ENCODE measurements at places on chromosomes 4 and X.

DNA sequence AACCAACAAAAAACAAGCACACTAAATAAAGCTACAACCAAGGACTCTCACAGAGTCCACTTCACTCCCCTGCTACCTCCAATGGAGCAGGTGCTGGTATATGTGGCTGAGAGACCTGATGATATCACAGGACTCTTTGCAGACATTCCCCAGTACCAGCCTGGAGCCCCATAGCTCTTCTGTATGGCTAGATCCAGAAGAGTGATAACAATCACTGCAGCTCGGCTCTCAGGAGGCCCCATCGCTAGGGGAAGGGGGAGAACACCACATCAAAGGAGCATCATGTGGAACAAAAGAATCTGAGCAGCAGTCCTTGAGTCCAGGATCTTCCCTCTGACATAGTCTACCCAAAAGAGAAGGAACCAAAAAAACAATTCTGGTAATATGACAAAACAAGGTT, 237.1 kb upstream of the TLL1 start:
- DNase-seq, result no peak

DNA sequence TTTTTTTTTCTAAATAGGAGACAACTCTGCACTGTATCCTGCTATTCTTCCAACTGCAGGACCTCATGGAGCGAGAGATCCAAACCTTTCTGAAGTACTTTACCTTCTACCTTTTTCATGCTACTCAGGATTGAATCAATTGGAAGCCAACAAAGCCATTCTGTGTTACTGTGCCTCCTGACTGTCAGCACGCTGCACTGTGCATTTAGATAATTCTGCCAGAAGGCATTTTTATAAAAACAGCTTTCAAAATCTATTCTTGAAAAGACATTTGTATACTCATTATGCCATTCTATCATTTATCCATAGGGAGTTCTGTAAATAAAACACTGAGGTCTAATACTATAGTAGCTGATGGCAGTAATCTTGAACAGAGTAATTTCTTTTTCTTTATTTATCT, 142.8 kb downstream of the SLIT2 start:
- DNase-seq, result no peak

- no peak for DNase-seq
These were observed 82.7 kb upstream of the CXXC4 start for GRCh38 chr4:104577405-104577804.

GRCh38 chr4:172042714-172043114, 229.5 kb downstream of the GALNTL6 start:
- peak; percentile 77 for DNase-seq

DNA sequence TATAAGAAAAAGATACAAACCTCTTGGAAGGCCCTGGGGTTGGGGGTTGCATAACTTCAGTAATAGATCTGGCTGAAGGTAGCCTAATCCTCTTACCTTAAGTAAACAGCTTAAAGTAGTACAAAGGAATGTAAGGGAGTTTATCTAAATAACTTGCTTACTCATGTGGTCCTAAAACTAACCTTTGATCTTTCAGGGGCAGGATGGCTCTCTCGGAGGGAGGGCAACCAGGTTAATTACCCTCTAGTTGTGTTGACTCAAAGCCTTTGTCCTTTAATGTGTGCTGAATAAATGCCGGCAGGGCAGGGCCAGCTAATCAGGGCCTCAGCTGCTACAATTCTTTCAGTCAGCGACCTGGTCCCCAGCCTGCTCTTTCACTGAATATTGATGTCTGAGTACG, 822.0 kb upstream of the SLIT2 start:
- no peak for DNase-seq

GRCh38 chr4:124276461-124276860, 436.1 kb downstream of the ANKRD50 start:
- DNase-seq, result no peak

- DNase-seq, result peak; percentile 31
These were observed 18.8 kb upstream of the TMSB4X start for GRCh38 chrX:12955882-12956703.

- DNase-seq, result no peak
These were observed 117.7 kb downstream of the STOX2 start for GRCh38 chr4:184022679-184023383.

GRCh38 chrX:107571296-107571998, 56.9 kb upstream of the PRPS1 start:
- no peak for DNase-seq

- DNase-seq, result no peak
These were observed 428.2 kb upstream of the GALNT7 start for GRCh38 chr4:172740434-172740833.

- no peak for DNase-seq
These were observed 11.3 kb upstream of the PCYT1B start for GRCh38 chrX:24658421-24658820.

- no peak for DNase-seq
These were observed 320.3 kb downstream of the PCDH19 start for GRCh38 chrX:100089724-100090123.

GRCh38 chr4:48370260-48371134, 29.2 kb downstream of the SLAIN2 start:
- no peak for DNase-seq

DNA sequence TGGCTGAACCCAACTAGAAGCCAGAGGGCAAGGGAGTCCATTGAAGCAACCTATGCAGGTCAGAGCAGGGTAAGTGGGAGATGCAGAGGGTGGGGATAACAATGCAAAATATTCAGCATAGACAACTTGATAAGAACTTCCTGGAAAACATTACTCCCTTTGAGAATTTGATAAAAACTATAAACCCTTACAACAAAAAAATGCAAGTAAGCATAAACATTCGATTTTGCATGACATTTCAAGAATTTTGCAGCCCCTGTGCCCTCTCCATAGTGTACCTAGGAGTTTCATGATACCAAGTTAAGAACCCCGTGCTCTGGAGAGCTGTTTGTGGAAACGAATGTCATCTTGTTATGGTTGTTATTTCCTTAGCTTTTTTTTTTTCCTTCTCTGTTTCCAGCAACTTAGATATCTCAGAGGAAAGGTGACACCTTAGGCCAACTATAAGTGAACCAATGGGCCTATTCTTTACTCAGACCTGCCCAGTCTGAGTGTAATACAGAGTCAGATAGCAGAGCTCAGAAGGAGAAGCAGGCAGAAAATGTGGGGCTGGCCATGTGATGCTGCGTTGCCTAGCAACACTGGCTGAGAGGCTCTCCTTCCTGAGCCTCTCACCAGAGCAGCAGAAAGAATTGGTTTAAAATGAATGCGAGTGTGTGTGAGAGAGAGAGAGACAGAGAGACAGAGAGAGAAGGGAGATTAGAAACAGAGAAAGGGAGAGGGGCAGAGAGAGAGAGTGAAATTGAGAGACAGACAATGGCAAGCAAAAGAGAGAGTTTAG, 36.7 kb upstream of the GABRQ start:
- peak; percentile 58 for DNase-seq

GRCh38 chr4:169397762-169398161, 127.0 kb upstream of the SH3RF1 start:
- DNase-seq, result no peak

DNA sequence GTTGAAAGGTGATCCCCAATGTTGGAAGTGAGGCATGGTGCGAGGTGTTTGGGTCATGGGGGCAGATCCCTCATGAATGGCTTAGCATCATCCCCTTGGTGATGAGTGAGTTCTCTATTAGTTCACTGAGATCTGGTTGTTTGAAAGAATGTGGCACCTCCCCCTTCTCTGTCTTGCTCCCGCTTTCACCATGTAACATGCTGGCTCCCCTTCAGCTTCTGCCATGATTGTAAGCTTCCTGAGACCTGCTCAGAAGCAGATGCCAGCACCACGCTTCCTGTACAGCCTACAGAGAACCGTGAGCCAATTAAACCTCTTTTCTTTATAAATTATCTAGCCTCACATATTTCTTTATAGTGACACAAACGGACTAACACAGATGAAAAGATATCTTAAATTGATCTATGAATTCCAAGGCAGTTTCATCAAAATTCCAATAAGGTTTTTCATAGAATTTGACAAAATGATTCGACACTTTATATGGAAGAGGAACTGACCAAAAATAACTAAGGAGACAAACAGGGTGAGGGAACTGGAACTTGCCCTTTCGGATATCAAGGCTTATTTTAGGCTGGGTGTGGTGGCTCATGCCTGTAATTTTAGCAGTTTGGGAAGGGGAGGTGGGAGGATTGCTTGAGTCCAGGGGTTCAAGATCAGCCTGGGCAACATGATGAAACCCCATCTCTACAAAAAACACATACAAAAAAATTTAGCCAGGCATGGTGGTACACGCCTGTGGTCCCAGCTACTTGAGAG, 56.9 kb upstream of the OGT start:
- no peak for DNase-seq

DNA sequence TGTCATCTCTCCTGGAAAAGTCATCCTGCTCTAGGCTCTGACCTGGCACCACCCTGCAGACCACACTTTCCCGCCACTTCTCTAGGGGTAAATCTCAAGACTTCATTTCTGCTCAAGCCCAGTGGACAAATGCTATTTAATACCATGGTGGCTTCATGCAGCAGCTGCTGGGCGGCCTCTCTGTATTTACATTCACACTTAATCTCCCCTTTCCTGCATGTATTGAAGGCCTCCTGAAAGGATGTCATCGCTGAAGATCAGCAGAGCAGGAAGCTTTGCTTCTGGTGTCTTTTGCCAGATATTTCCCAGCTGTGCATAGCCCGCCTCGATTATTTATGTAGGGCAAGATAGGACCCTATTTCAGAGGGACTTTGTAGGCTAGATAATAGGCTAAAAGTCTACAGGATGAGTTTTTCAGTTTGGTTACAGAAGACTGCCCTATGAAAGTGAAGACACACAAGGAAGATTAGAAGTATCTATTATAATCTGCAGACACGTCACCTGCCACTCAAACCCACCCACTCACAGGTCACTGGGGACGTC, 17.2 kb downstream of the PROM1 start:
- no peak for DNase-seq

DNA sequence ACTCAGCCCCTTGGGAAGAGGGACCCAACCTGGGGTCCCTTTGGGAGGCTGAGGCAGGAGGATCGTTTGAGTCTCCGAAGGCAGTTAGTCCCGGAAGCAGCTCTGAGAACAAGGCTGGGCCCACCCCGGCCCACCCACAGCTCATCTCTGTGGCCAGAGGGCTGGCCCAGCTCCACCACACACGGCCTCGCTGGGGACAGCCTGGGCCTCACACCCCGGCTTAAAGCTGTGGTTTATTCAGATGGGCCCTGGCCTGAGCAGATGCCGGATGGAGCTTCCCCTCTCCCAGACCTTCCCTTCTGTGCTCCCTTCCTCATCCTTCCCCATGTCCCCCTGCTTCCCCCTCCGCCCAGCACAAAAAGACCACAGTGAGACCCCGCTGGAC, 54.4 kb downstream of the FAM53A start:
- no peak for DNase-seq

DNA sequence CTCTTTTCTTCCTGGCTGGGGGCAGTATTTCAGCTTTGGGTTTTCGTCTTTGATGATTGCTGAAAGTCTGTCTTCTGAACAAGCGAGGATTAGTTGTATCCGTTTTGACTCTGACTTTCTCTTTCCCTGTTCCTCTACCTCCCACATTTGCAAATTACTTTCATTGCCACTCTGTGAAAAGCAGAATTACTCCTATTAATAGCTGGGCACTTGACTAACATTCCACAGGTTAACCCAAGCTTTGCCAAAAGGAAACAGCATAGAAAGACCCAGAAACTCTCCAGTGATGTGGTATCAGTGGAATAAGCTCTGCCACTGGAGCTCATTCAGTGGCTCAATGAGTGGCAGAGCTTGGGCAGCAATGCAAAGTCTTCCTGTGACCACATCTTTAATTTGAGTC, 238.9 kb downstream of the PALLD start:
- DNase-seq, result no peak
